ENCODE measurements at places on chromosomes 3 and 15. TPM values are rescaled to one million over a fixed set of nuclear protein-coding genes. Genes with fewer than 3 reads are reported as not detected.

ERC2 gene
- 3.1 TPM for polyA plus RNA-seq

POTEB2 gene
- not detected for polyA plus RNA-seq

SEMA7A gene
- polyA plus RNA-seq: 6.8 TPM

ITIH3 gene
- 4.9 TPM for polyA plus RNA-seq

SYNM gene
- 1.8 TPM for polyA plus RNA-seq

GOLGA8J gene
- 0.77 TPM for polyA plus RNA-seq

CPNE9 gene
- not detected for polyA plus RNA-seq

RAB6B gene
- polyA plus RNA-seq: 18.9 TPM

STOML1 gene
- 14.9 TPM for polyA plus RNA-seq

FETUB gene
- 0.14 TPM for polyA plus RNA-seq

THBS1 gene
- polyA plus RNA-seq: 173 TPM

IMPG2 gene
- 0.70 TPM for polyA plus RNA-seq

OR5K3 gene
- polyA plus RNA-seq: not detected

SEMA5B gene
- polyA plus RNA-seq: 20.2 TPM

NAALADL2 gene
- polyA plus RNA-seq: 13.6 TPM

TMF1 gene
- polyA plus RNA-seq: 51.6 TPM

TMEM41A gene
- polyA plus RNA-seq: 20.6 TPM

INKA1 gene
- 8.9 TPM for polyA plus RNA-seq

ISLR2 gene
- polyA plus RNA-seq: 2.2 TPM

SUSD5 gene
- polyA plus RNA-seq: 53.4 TPM

TMEM212 gene
- 0.09 TPM for polyA plus RNA-seq

SCG5 gene
- 20.1 TPM for polyA plus RNA-seq

RPN1 gene
- polyA plus RNA-seq: 152 TPM

CCK gene
- polyA plus RNA-seq: 0.24 TPM

DLG1 gene
- 86.7 TPM for polyA plus RNA-seq

ATP13A5 gene
- not detected for polyA plus RNA-seq

FBXL22 gene
- polyA plus RNA-seq: 1.1 TPM

SLC22A14 gene
- polyA plus RNA-seq: 0.78 TPM

RTP1 gene
- polyA plus RNA-seq: not detected

GATM gene
- 169 TPM for polyA plus RNA-seq
